Kidney (tissue), 22 donors: ENCODE measurements at places on chromosomes 12 and 14. TPM values are rescaled to one million over a fixed set of nuclear protein-coding genes. Genes with fewer than 3 reads are reported as not detected.

Gene KLRC3
- not detected for polyA plus RNA-seq

Gene TEDC1
- polyA plus RNA-seq = 6.9 TPM

Gene ADAMTS20
- polyA plus RNA-seq = not detected

Gene FAM90A1
- polyA plus RNA-seq = 0.80 TPM

Gene RAB3IP
- polyA plus RNA-seq = 58.4 TPM

Gene C3AR1
- polyA plus RNA-seq = 2.9 TPM

Gene AGAP2
- 0.13 TPM for polyA plus RNA-seq

Gene TAS2R43
- polyA plus RNA-seq = not detected

Gene C1R
- 183 TPM for polyA plus RNA-seq

Gene RFX4
- polyA plus RNA-seq = not detected

Gene SERPINA1
- polyA plus RNA-seq = 2,184 TPM

Gene REC8
- 51.4 TPM for polyA plus RNA-seq

Gene YBX3
- 86.9 TPM for polyA plus RNA-seq

Gene WDR20
- polyA plus RNA-seq = 12.6 TPM

Gene MARK3
- 39.8 TPM for polyA plus RNA-seq

Gene SERPINA12
- not detected for polyA plus RNA-seq

Gene LUM
- polyA plus RNA-seq = 102 TPM

Gene LYZ
- 7.1 TPM for polyA plus RNA-seq

Gene C12orf54
- not detected for polyA plus RNA-seq

Gene RNASE7
- polyA plus RNA-seq = not detected

Gene RPL10L
- not detected for polyA plus RNA-seq
